ENCODE measurements at places on chromosomes 6 and 20. TPM values are rescaled to one million over a fixed set of nuclear protein-coding genes. Genes with fewer than 3 reads are reported as not detected.

DNA sequence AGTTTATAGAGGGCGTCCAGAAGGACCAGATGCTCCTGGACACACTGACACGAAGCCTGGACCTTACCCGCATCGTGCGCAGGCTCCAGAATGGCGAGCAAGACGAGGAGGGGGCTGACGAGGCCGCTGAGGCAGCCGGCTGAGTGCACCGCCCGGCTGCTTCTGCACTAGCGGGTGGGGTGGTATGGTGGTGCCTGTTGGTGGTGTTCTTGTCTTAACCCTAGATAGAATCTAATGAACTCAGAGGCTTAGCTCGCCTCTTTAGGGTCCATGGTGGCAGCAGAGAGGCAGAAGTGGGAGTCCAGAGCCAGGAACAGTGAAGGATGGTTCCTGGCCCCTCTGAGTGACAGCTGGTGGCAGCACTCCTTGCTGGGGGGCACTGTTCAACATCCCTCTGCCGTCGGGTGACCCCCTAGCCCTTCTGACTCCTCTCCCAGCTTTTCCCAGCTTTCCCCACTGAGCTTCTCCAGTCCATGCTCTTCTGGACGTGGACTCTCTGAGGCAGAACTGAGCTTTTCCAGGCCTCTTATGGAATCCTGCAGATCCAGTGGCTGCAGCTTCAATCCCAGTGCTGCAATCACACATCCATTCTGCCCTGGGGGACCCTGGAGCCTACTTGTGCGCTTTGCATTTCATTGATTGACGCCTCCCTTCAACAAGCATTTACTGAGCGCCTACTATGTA, 6.2 kb downstream of the GUCA1A start:
- no peak for DNase-seq

DNA sequence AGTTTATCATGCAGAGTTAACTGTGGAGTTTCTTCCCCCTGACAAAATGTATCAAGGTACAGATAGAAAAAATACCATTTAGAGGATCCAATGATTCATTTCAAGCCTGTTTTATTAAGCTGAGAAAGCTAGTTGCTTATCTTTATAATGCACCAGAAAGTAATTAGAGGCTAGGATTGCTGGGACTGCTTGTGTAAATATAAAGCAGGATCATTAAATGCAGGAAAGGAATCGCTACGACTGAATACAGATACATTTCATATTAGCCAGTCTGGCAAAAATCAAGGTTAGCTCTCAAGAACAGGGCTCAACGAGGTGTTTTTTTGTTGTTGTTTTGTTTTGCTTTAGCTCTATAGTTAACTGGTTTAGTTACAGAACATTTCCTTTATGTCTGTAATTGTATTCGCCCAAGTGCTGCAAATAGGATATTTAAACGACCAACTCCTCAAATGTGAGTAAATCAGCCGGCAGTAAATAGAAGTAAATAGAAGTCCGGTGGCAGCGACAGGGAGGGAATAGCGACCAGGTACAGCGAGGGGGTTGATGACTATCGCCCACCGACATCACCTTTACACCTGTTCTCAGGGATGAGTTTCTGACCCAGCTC, 748 bp downstream of the UBE2J1 start:
- DNase-seq: no peak

DNA sequence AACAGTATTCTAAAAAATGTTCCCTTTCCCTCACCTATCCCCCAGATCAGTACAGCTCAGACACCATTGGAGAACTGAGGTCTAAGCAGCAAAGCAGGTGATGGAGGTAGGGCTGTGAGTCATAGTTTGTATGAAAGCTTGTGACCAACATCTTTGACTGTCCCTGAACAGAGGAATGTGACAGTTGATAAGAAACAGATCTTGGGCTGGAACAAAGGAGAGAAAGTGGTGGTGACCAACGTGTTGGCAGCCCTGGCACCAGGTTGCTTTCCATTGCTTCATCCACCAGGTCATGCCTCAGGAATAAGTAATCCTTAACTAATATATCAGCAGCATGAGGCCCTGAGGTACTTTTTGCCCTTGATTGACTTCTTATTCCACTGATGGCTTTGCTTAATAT, 19.9 kb upstream of the CRIP3 start:
- no peak for DNase-seq

DNA sequence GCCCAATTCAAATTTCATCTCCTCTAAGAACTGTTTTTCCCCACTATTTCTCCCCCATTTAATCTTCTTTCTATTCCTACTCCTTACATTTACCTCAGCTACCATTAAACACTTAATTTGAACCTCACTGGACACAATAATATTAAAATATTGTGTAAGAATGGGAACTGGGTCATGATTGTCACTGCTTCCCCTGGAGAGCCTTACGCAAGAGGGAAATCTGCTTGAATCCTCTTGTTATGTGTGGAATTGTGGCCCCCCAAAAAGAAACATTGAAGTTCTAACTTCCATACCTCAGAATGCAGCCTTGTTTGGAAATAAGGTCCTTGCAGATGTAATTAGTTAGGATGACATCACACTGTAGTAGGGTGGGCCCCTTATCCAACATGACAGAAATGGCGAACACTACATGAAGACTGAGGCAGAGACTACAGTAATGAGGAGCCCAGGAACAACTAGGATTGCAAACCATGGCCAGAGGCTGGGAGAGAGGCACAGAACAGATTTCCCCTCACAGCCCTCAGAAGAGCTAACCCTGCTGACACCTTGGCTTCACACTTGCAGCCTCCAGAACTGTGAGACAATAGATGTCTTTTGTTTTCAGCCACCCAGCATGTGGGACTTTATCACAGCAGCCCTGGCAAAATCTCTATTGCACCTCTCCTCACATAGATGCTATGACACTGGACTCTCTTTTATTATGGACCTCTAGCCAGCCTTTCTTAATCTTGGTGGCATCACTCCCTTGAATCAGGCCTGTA, 29.9 kb downstream of the HIVEP2 start:
- peak; percentile 80 for DNase-seq

Gene TGM3
- not detected for total RNA-seq
